Stimulated activated CD8-positive, alpha-beta memory T cell treated with anti-CD3 and anti-CD28 coated beads, Interleukin-2, amount 100 ng/mL, for 48 hours (primary cell): ENCODE measurements at places on chromosomes 5 and 9.

DNA sequence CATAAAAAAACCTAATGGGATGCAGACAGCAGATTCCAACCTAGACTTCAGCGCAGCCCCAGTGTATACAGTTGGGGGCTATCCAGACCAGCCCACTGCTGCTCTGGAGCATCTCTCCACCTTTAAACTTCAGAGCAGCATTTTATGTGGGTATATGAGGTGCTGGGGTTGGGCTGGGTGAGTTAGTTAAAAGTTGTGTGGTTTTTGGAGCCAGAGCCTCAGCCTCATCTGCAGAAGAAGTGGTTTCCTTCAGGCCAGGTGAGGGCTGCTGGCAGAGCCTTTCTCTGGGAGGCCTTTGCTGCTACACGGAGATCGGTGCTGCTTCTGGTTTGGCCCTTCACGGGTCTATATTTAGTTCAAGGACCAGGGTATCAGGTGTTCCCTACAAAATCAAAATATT lies 228.3 kb downstream of the PDZD2 start:
- DNase-seq, result no peak

DNA sequence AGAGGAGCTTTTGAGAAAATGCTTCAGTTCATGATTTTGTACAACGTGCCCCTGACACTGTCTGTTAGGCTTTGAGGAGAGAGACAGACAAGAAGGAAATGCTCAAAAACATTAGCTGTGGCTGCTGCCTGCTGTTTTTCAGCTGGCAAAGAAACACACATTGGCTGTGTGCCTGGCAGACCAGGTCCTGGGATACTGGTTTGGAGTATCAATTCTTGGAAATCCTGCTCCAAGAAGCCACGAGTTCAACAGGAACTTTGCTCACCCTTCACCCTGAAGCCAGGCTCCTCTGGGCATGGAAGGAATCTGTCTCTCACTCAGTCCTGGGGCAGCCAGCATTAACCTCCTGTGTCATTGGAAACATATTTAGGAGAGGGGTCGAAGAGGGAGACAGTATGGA lies 245.5 kb downstream of the AUH start:
- DNase-seq, result no peak

DNA sequence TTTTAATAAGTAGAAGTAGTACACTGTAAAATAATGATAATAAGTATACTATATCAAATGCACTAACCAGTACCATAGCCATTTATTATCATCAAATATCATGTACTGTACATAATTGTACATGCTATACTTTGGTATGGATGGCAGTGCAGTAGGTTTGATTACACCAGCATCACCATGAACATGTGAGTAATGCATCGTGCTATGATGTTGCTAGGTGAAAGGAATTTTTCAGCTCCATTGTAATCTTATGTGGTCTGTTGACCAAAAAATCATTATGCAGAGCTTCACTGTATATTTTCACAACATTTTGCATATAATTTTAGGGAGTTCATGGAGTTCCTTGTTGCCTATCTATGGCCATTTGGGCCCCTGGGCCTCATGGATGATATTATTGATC lies 72.2 kb upstream of the HMHB1 start:
- DNase-seq, result no peak

GRCh38 chr5:79612667-79613198 lies 492 bp downstream of the TENT2 start:
- no peak for DNase-seq

- DNase-seq, result no peak
Observed at GRCh38 chr5:8012131-8012977, 143.4 kb downstream of the MTRR start.

GRCh38 chr5:123035918-123036390 lies 571 bp downstream of the PPIC start:
- no peak for DNase-seq

DNA sequence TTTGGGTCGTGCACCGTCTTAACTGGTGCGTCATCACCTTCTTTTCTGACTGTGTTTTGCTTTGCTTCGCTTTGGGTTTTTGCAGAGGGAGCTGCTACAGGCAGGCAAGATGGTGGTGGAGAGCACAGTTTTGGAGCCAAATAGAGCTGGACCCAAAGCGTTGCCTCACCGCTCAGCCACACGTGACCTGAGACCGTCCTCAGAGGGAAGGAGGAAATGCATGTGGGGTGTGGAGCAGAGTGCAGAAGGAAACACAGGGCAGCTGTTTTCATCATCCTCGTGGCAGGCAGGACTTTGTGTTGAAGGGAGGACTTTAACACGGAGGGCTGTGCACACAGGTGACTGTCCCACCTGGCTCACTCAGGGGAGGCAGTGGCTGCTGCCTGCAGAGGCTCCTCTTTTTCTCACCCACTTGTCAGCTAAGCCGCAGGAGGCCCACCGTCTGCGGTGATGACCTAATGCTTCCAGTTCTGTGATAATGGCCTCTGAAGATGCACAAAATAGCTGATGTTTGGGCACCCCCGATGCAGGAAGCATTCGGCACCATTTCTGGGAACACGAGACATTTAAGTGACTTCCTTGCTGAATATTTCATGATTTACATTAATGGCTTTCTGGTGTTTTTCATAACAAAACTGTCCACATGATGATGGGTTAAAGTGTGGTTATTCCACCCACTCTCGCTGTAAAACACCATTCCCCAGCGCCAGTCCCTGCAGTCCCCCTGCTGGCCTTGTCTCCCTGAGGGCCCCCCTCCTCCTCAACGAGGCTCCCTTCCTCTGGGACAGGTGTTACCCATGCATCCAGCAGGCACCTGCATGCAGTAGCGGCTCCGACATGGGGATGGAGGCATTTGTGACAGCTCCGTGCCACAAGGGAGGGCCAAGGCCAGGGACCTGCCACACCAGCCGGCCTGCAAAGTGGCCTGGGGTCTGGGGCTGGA lies 12.4 kb upstream of the UBAC1 start:
- no peak for DNase-seq

GRCh38 chr5:122755783-122756182 lies 19.1 kb upstream of the SNX2 start:
- DNase-seq, result no peak

- DNase-seq, result no peak
Observed at GRCh38 chr5:162052676-162053075, 14.9 kb upstream of the GABRG2 start.

- DNase-seq, result no peak
Observed at GRCh38 chr5:62794456-62794855, 215.8 kb downstream of the LRRC70 start.

GRCh38 chr9:94920420-94921091 lies 194.1 kb downstream of the AOPEP start:
- DNase-seq, result no peak

DNA sequence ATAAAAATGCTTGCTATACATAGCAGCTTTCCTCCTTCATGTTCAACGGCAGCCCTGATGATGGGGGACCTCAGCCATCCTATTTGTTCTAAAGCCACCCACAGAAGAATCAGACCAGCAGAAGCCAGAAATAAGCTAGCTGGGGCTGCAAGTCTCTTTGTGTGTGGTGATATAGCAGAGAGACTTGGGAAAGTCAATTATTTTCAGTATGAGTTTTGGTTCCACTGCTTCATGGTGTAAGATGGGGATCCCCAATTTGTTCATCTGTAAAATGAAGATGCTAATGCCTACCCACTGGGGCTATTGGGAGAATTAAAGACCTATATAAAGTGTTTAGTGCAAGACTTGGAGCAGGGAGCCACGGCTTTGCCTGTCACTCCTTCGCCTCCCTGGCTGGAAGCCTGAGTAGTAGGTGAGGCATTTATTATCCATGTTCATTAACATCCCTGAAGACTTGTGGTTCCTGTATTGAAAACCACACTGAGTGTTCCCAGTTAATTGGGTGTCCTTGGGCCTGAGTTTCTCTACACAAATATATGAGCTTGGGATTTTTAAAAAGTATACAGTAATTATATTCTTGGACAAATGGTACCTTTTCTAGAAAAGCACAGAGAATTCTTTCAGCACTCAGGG lies 210.1 kb upstream of the SLC24A2 start:
- DNase-seq, result no peak

DNA sequence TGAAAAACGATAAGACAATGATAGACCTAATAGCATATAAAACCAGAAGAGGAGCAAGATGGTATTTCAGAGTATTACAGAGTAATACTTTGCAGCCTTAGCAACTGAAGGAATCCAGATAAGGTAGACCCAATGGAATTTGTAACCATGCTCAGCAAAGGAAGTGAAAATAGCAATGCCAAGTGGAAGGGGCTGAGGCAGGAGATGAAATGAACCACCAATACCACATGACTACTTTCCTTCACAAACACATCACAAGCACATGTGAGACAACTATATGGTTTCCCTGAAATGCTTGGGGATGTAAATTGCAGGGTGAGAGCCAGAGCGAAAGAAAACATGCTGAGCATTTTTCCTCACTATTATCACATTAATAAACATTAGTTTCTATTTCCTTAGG lies 79.8 kb upstream of the MELK start:
- DNase-seq, result no peak

- DNase-seq, result no peak
Observed at GRCh38 chr9:33148367-33149014, 18.6 kb downstream of the B4GALT1 start.

- no peak for DNase-seq
Observed at GRCh38 chr9:81560851-81561732, 128.3 kb downstream of the TLE1 start.

DNA sequence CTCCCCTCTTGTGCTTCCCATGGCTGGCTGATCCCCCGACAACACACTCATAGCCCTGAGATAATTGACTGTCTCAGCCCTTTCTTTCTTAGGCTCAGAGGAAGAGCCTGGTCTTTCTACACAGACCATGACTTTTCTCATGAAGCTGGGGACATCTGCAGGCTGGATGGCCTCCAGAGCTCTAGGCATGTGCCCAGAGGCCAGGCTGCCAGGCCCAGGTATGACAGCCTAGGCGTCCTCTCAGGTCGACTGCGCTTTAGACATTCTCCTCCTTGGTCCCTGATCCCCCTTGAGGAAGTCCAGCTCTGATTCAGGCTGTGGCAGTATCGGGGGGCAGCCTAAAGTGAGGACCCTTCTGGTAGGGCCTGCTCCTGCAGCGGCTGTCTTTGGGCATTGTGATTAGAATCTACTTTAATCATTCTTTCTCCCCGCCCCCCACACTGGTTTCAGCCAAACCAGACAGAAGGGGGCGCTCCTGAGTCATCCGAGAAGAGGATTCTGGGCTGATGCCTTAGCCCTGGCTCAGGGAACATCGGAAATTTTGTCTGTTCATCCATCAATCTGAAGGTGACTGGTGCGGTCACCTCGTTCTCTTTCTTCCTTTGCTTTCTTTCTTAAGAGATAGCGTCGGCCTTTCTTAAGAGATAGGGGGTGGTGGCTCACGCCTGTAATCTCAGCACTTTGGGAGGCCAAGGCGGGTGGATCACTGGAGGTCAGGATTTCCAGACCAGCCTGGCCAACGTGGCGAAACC lies 66.5 kb upstream of the HSPA9 start:
- DNase-seq, result peak; percentile 73

DNA sequence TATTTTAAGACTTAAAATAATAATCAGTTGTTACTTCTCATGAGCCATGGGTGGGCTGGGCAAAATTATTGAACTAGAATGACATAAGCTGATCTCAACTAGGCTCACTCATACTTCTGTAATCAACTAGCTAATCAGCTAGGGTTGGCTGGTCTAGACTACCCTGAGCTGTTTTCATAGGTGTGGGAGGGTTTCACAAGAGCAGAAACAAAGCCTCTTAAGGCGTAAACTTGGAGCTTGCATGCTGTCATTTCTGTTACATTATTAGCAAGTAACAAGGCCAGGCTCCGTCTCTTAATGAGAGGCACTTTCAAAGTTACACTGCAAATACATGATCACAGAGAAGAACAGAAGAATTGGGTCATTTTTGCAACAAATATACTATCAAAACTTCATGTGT lies 57.2 kb upstream of the GHR start:
- no peak for DNase-seq

DNA sequence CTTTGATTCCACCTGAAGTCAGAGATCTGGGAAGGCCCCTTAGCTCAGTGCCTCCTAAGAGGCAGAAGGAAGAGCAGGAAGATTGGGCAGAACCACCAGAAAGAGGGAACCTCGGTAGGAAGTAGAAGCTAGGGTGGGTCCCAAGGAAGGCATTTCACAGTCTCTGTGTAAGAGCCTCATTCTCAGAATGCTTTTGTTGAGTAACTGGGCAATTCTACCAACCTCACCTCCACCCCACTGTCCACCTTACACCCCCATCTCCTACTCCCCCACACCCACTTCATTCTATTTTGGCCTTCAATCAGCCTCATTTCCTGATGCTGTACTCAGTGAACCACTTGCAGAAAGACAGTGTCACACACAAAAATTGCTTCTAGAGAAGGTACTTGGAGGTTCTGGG lies 3.5 kb downstream of the HBEGF start:
- DNase-seq, result no peak

DNA sequence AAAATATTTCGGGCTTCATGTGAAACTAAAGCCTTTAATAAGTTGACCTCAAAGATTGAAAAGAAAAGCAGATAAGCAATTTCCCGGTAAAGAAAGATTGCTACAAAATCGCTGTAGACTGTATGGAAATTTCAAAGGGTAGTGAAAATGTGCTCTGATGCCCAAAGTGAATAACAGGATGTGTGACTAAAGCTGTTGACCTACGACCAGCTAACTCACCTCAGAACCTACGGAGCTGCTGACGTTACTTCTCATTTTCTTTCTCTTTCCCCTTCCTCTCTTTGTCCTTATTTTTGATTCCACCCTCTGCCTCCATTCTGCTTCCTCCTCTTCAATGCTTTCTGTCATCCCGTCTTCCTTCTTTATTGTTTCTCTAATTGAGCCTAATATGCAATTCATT lies 103.2 kb downstream of the PDE4D start:
- DNase-seq, result no peak

DNA sequence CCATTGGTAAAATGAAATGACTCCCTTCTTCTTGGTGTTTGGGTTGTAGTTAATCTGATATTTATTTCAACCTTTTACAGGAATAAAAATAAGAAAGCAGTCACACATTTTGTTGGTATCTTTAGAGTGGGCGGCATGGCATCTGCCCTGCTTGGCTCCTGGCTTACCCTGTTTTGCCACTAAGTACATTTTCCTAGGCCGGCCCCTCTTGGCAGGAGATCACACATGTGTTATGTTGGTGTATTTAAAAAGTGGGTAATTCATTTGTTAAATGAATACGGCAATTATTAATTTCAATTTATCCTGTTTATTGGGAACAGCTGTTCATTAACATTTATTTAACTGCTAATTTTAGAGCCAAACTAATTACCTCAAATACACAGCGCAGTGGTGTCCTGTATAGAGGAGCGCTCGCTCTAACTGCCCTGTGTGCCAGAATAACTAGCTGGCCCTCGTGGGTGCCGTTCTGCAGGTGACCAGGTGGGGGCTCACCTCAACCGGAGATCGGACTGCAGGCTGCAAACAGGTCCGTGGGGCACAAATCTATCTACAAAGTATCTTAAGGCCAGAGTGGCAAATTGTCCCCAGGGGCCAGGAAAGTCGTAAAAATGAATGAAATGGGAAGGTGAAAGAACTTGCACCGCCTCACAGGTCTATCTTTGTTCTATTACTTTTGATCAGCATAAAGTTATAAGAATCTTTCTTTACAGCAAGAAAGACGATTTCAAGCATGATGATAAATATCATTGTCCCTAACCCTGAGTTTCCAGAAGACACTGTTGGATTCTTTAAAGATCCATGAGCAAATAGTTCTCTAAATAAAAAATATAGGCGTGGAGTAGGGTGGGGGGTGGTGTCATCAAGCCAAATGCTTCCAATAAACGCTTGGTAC lies 26.2 kb upstream of the GPR151 start:
- peak; percentile 39 for DNase-seq

GRCh38 chr5:77957-78804 lies 13.8 kb upstream of the PLEKHG4B start:
- peak; percentile 4 for DNase-seq

GRCh38 chr9:35938474-35939356 lies 19.2 kb downstream of the OR2S2 start:
- no peak for DNase-seq
